Progenitor cell of endocrine pancreas (in vitro differentiated cells): ENCODE measurements at places on chromosomes 7 and 10. TPM values are rescaled to one million over a fixed set of nuclear protein-coding genes. Genes with fewer than 3 reads are reported as not detected.

- peak; percentile 10 for DNase-seq
These were observed 866 bp downstream of the CNOT4 start for GRCh38 chr7:135508883-135509588.

DNA sequence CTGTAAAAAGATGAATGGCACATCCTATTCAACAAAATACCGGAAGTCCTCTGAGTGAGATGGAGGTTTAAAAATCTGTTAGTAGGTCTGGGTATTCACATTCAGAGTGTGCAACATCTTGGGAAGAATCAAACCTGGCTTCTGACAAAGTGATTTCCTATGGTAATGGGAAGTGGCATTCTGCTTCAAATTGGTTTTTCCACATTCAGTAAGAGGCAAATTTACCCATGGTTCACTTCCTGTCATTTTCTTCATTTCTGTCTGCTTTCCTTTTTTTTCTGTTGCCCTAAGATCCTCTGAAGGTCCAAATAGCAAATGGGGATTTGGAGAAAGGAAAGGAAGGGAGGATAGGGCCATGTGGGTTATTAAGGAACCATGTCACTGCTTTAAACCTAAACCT lies 218.3 kb downstream of the DOCK4 start:
- DNase-seq = no peak

GRCh38 chr10:127944256-127944655 lies 37.4 kb downstream of the PTPRE start:
- DNase-seq = no peak

DNA sequence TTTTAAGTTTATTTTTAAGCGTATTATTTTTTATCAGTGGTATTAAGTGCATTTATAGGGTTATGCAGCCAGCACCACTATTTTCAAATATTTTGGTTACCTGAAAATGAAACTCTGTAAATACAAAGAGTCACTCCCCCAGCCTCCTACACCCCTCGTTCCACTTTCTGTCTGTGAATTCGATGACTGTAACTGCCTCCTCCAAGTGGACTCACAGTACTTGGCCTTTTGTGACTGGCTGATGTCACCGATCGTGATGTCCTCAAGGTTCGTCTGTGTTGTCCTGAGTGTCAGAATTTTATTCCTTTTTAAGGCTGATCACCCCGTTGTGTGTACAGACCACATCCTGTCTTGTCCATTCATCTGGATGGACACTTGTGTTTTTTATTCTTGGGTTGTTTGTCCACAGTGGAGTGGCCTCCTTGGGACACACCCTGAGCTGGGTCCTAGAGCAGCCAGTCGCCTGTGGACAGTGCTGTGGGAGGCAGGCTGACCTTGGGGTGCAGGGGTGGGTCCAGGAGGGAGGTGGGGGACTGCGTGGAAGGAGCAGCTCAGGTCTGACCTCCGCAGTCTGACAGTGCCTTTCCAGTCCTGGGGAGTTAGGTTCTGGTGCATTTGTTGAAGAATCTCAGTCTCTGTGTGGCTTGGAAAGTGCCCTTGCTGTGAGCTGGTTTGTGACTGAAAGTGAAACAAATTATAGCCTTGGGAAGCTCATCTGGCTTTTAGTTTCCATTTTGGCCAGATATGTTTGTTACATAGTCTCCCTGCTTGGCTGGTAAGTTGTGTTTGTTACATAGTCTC lies 6.9 kb downstream of the MTG1 start:
- no peak for DNase-seq

DNA sequence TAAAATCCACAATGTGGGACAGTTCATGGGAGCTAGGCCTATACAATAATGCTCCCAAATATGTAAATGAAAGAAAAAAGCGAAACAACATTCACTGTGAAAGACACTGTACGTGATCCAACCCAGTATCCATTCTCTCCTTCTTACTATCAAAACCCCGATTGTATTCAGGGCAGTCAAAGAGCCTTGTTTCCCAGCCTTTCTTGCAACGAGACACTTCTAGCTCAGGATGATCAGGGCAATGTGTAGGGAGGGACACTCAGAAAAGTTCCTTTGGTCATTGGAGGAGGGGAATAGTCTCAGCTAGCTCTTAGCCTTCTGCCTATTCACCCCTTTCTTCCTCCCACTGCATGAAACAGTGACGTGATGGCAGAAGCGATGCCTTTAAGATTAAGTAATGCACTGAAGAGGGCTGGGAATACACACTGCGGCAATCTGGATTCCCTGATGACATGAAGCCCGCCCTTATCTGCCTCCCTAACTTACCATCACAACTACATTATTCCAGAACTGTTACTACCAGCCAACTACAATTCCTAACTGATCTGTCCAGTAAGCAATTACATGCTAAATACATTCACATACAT lies 27.3 kb downstream of the UBE2H start:
- DNase-seq = no peak

The CYCS gene
- 62.3 and 69.5 TPM in 2 replicates for total RNA-seq

The GOLGA7B gene
- total RNA-seq = 1.1 and 1.4 TPM in 2 replicates

The NRCAM gene
- 19.2 and 19.9 TPM in 2 replicates for total RNA-seq
